ENCODE measurements at places on chromosomes 12 and 14.

DNA sequence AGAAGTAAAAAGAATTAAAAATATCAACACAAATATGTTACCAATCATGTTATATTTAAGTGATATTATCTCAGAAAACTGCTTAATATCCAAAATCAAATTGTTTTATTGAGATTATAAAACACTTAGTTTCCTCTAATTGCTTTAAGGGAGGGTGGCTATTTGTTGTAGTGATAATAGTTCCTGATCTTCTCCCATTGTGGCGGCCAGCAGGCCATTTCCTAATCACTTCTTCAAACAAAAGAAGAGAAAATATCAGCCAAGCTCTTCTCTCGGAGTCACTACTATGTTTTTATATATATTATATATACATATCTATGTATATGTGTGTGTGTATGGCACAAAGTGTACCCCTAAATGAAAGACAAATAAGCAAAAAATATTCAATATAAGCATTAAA lies 31.5 kb downstream of the ERO1A start:
- ATAC-seq = no peak

DNA sequence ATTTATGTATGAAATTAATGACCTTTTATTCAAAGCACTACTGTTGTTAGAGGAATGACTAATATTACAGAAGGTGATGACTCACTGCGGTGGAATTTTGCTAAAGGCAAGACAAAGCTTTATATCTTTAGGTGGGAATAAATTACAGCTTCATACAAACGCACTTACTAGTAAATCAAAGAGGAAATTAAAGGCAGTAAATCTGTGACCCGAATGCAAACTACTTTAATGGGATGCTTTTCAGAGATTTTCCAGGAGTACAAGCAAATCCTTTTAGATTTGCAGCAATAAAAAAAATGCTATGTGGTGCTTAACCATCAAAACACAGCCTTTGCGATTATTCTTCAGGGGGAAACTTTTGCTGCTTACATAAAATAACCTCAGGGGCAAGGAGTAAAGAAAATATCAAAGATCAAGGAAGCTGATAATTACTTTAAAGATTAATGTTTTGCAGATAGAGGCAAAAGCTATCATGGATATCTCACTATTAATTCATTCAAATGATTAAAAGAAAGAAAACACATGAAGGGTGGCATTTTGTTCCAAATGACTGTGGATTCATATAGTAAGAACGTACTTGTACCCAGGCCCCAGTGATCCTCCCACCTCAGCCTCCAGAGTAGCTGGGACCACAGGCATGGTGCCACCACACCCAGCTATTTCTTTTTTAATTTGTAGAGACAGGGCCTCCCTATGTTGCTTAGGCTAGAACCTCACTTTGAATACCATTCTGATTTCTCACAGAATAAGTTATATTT lies 98.9 kb downstream of the DENND5B start:
- peak; percentile 56 for ATAC-seq

- ATAC-seq = no peak
Measured at GRCh38 chr12:118126119-118126757, 9.7 kb upstream of the PEBP1 start.

- ATAC-seq = peak; percentile 66
Measured at GRCh38 chr14:100159094-100159864, at the start of gene DEGS2. TSS of gene DEGS2 (minus strand) at chr14:100159645. CDS start at chr14:100159587, 58 bp downstream.

DNA sequence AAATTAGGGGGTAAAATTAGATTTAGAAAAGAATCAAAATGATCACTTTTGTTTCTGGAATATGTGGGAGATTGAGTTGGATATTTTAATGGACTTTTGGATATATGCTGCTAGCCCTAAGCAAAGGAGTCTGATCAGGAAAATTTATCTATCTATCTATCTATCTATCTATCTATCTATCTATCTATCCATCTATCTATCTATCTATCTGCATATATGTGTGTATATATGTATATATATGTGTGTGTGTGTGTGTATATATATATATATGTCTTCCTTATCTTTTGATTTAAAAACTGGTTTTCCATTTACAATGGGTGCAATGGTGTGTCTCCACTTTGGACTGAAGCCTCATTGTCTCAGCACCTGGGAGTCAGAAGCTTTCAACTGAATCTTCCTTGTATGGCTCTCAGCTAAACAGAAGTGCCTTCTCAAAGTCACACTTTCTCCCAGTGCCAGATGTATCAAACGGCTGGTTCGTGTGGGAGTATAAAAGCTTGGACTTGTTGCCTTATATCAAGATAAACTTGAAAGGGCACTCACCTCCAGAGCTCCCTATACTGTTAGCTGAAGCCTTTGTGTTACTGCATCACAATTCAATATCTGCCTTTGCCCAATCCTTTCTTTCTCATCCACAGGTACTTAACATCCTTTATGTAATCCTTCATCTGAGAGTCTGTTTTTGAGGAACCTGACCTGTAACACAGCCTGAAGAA lies 31.6 kb upstream of the CD69 start:
- ATAC-seq = no peak

DNA sequence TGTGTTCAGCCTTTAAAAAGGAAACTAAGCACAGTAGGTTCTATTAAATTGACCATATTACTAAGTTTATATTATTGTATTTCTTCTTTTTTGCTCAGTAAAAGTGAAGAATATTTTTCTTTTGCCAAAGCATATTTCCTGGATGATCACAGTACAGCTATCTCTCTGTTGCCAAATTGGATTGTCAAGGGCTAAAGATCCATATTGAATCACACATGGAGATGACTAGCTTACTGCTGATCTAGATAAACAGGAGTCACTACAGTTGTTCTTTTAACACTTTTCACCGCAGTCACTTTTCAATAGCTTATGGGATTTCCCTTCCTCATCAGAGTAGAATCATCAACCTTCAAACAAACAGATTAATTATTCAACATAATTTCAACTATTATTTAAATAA lies 78.6 kb downstream of the LRRC9 start:
- ATAC-seq = no peak

- ATAC-seq = no peak
Measured at GRCh38 chr12:82659343-82660207, 27.1 kb upstream of the TMTC2 start.

DNA sequence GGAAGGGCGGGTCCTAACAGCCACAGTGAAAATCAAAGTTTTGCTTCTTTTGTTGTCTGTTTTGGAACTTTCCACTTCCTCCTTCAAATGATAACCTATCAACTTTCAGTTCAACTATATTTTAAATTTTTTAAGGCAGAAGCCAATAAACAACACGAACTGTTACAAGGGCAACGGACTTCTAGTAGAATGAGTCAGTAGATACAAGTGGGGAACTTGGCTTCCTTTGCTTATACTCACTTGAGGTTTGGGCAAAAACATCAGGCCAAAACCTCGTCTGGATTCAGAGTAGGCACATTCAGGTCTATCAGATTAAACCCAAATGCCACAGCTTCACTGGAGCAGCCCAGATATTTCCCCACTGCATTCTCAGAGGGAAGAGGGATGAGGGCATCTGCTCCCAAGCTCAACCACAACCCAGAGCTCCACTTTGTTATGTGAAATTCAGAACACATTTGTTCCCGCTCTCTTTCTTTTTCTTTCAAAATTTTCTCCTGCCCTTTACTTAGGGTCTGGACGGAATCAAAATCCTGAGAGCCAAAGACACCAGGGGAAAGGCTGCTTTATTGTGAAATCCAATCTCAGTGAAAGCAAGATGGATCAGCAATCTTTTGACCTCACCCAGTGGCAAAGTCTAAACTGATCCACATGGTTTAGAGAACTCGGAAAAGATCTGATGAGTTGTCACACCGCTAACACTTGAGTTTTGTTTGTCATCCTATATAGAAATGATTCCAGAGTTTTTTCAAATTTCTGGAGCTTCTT lies 152.5 kb upstream of the BTG1 start:
- ATAC-seq = no peak

DNA sequence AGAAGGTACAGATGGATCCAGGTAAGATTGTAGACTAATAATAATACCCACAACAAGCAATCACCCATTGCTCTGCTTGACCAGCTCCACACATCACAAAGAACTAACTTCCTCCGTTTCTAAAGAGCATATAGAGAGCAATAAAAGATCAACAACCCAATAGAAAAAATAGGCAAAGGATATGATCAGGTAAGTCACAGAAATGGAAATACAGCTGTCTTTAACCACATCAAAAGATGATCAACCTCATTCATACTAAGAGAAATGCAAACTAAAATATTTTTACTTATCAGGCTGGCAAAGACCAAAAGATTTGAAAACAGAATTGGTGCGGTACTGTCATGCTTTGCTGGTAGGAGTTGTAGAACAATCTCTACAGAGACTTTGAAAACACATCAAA lies 8.9 kb downstream of the C2CD5 start:
- no peak for ATAC-seq

- peak; percentile 48 for ATAC-seq
Measured at GRCh38 chr14:72855913-72856312, 38.0 kb downstream of the DPF3 start.

DNA sequence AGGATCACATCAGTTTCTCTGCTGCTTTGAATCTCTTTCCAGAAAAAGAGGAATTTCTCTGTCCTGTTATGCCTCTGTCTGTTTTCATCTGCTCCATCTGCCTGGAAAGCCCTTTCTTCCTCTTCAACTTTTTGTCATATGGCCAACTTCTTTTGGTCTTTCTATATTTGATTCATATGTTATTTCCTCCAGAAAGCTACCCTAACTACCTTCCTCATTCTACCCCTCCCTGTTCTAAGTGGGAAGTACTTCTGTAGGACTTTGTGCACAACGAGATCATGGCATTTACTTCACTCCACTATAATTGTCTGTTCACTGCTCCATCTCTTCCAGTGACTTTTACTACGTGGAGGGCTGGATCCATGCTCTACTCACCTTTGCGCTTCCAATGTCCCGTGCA lies 5.9 kb downstream of the CLEC4D start:
- no peak for ATAC-seq

DNA sequence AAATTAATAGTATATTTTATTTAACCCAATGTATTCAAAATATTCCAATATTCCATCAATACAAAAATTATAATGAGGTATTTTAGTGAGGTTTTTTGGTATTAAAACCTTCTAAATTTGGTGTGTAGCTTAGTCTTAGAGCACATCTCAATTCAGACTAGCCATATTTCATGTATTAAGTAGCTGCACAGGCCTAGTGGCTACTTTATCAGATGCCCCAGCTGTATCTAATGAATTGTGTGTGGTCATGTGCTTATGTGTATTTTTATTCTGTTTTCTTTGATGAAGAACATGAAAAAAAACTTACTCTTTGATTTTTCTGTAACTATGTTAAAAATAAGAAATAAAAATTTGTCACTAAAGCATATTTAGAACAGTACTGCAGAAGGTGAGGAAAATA lies 13.2 kb downstream of the ACTR10 start:
- ATAC-seq = no peak

- no peak for ATAC-seq
Measured at GRCh38 chr14:101355284-101355683, 206.0 kb upstream of the DIO3 start.

DNA sequence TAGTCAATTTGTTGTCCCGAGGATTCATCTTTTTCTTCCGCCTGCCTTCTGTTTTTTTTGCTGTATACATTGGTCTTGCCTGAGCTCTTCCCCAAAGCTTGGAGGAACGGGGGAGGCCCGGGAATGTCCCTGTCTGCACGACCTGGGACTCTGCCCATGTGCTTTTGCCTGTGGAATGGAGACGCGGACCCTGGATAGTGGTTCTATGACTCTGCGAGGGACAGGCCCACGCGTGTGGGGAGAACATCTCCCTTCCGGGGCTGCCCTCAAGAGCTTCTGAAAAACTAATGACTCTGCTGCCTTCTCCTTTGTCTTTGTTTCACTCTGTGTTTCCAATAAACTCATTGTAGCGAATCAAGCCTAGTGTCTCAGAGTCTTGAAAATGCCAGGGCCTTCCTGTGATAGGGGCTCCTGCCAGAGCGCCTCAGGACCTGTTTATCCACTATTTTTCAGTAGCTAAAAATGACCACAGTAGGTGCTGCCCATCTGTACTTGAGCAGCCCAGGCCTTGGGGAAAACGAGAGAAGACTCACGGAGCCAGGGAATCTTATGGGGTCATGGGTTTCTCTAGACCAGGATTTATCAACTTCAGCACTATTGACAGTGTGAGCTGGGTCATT lies 12.3 kb downstream of the KRT83 start:
- ATAC-seq = peak; percentile 6

DNA sequence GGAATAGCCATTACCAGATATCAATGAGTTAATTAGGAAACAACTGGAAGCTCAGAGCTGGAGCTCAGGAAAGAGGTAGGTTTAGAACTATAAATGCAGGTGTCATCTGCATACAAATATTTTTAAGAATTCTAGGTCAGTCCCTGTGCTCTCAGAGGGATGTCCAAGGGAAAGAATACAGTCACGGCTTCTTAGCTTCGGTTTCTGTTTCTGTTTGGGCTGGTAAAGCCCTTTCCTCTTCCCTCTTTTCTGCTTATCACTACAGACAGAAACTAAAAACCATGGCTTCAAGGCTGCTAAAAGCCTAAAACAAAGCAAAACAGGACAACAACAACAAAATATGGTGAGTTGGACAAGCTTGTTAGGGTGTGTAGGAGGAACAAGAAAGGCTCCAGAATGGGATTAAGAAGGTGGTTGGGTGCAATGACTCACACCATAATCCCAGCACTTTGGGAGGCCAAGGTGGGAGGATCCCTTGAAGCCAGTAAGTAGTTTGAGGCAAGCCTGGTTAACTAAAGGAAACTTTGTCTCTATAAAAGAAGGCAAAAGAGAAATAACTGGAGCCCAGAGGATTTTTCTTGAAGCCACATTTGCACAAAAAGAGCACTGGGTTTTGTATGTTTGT lies 113.0 kb downstream of the SEC23A start:
- no peak for ATAC-seq

DNA sequence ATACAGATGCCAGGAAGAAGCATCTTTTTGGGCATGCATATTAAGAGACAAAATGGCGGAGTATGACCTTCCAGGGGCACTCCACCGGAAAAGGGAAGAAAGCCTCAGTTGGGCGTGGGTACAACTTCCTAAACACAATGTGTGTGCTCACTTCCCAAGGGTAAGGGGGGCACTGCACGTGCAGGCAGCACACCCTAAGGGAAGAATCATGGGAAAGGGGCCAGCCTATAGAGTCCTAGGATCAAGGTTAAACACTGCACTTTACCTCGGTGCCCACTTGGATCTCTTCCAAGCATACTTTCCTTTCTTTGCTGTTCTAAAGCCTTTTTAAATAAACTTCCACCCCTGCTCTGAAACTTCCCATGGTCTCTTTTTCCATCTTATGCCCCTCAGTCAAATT lies 14.8 kb downstream of the OR6J1 start:
- no peak for ATAC-seq

- no peak for ATAC-seq
Measured at GRCh38 chr12:128783129-128783574, 40.6 kb downstream of the SLC15A4 start.
